ENCODE measurements at places on chromosomes 6 and 20.

GRCh38 chr20:63976980-63977738 is 2.3 kb downstream of the SAMD10 start:
- DNase-seq, result no peak

DNA sequence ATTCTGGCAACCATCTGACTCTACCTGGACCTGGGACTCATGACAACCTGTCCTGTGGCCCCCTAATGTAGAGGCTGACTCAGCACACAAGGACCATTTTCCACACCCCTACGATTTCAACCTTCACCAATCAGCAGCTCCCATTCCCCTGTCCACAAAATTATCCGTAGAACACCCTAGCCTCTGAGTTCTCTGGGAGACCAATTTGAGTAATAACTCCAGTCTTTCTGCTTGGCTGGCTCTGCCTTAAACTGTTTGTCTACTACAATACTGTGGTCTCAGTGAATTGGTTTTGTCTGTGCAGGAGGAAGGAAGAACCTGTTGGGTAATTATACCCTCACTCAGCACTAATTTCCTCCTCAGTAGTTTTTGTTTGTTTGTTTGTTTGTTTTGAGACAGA is 99.3 kb upstream of the MRPS10 start:
- DNase-seq, result no peak

GRCh38 chr6:136969433-136969832 is 47.3 kb downstream of the SLC35D3 start:
- no peak for DNase-seq

DNA sequence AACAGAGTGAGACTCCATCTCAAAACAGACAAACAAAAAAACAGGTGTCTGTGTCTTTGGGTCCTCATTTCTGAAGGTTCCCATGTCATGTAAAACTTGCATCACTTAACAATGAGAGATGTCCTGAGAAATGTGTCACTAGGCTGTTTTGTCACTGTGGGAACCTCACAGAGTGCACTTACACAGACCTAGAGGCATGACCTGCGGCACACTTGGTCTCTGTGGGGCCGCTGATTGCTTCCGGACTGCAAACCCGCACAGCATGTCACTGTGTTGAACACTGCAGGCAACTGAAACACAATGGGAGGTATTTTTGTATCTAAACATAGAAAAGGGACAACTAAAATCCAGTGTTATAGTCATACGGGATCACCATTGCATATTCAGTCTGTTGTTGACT is 42.3 kb upstream of the TMEM181 start:
- DNase-seq, result no peak

GRCh38 chr6:158536891-158537798 is 22.7 kb upstream of the TMEM181 start:
- DNase-seq, result no peak

- DNase-seq, result no peak
These were observed 166.3 kb downstream of the KCNQ5 start for GRCh38 chr6:72788188-72788587.

DNA sequence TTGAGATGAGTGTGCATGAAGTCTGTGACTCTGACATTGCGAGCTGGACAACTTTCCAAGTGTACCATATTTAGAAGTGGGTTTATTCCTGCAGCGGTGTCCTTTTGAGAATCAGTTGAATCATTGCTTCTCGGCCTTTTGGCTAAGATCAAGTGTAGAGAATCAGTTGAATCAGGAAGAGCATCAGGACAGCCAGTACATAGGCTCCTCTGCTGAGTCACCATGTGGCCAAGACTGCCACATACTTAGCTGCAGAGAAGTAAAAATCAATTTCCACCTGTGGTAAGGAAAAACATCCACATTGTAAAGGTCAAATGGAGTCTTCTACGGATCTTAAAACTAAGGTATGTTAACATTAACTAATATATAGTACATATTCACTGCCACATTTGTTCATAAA is 428.4 kb upstream of the MARCKS start:
- no peak for DNase-seq

- no peak for DNase-seq
These were observed 20.5 kb downstream of the LAMA5 start for GRCh38 chr20:62346398-62347150.

GRCh38 chr6:125868252-125868651 is 77.5 kb downstream of the NCOA7 start:
- DNase-seq, result no peak

- no peak for DNase-seq
These were observed 413.4 kb upstream of the SOX4 start for GRCh38 chr6:21180155-21180554.

DNA sequence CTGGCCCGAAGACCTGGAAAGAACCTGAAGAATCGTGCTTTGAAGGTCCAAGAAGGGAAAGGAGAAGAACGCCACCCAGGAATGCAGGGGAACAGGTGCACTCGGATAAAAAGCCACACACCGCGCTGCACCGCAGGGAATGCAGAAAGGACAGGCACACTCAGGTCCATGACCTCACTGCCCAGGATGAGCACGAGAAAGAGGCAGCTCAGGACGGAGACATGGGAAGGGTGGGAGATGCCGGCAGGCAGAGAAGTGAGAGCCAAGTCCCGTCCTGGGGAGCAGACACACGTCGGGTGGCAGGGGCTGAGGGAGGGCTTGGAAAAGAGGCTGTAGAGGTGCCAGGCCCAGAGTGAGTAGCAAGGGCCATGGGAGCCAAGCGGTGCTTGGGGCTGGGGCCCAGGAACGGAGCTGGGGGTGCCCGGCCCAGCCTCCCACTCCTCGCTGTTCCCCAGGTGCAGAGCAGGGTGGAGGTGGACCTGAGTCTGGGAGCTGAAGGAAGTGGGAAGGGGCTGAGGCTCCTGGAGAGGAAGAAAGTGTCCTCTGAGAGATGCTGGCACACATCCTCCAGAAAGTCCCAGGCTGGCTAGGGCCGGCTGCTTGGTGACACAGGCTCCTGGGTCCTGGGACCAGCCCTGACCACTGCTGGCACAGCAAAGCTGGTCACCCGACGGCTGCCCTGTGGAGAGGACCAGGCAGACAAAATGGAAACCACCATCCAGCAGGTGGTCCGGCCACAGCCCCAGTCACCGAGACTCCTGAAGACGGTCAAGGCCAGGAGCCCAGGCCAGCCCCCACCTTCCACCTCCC is 91.3 kb downstream of the PSMB1 start:
- no peak for DNase-seq

DNA sequence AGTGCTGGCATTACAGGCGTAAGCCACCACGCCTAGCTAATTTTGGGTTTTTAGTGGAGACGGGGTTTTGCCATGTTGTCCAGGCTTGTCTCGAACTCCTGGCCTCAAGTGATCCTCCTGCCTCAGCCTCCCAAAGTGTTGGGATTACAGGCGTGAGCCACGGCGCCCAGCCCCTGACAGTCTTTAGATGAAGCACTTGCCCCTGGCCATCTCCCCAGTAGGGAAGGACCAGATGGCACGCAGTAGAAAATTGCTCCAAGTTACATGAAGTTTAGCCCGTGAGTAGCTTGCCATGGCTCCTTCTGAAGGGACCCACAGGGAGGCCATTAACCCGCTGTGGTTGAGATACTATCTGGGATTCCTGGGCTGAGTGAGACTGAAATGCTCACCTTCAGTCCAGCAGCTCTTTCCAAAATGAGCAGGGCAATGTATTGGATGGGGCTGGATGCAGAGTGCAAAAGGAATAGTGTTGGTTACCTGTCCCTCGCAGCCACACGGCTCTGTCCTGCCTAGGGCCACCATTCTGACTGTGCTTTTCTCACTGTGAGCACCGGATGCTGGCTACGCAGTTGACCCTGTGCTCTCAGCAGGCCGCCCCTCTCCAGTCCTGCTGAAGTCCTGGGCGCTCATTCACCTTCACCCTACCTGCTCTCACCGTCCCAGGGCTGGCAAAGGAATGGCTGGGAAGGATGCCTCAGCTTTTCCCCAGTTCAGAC is 66.9 kb downstream of the EFCAB8 start:
- DNase-seq, result no peak

DNA sequence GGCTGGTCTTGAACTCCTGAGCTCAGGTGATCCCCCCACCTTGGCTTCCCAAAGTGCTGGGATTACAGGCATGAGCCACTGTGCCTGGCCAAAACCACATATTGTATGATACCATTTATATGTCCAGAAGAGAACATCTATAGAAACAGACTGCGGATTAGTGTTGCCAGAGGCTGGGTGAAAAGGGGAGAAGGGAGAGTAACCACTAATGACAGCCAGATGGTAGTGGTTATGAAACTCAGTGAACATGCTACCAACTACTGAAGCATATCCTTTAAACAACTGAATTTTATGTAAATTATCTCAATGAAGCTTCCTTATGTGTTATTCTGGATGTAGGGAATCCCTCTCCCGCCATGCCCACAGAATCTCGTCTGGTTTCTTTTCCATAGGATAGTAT is 15.7 kb downstream of the SLC23A2 start:
- DNase-seq, result no peak

DNA sequence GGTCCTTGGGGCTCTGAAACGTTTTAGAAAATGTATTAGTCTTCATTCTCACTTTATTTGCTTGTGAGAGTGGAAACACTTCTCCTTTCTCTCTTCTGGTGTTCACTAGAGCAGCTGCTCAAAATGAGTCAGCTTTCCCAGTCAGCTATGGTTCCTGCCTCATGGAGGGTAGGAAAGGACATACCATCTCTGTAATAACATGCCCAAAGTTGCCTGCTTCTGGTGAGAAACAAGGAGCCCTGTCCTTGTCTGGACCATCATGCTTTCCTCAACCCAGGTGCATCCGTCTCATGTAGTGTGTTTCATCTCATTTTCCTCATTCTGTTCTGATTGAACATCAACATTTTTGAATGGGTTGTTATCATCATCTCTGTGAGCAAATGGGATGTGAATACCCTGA is 17.1 kb upstream of the TINAG start:
- DNase-seq, result no peak

DNA sequence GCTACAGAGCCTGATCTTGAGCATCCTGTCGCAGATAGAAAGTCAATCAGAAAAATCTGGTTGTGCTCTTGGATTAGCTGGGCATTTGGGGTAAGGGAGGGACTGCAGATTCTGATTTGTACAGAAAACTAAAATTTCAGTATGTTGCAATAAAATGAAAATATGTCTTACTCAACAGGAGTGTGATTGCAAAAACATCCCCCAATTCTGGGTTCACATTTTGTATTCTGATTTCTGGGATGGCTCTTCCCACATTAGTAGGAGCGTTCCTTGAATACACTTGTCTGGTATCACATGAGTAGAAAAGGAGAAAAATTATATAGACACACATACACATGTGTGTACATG is 40.5 kb downstream of the PANK2 start:
- DNase-seq, result no peak

DNA sequence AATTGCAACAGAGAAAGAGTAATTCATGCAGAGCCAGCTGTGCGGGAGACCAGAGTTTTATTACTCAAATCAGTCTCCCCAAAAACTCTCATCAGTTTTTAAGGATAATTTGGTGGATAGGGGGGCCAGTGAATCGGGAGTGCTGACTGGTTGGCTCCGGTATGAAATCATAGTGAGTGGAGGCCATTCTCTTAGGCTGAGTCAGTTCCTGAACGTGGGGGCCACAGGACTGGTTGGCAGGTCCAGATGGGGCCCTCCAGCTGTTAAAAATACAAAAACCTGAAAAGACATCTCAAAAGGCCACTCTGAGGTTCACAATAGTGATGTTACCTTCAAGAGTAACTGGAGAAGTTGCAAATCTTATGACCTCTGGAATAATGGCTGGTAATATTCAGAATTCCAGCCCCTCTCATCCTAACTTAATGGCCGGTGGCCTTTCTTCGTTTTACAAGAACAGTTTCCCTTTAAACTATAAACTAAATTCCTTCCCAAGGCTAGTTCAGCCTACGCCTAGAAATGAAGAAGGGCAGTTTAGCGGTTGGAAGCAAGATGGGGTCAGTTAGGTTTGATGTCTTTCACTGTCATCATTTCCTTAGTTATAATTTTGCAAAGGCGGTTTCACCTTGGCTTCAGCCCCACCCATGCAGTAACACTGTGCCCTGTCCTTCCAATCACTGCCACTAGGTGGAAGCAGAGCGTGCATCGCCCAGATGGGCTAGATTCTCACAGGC is 6.8 kb upstream of the MICA start:
- peak; percentile 91 for DNase-seq

GRCh38 chr6:33704215-33705066 is 7.1 kb downstream of the UQCC2 start:
- no peak for DNase-seq

- no peak for DNase-seq
These were observed 96.7 kb downstream of the SLX4IP start for GRCh38 chr20:10531848-10532247.

DNA sequence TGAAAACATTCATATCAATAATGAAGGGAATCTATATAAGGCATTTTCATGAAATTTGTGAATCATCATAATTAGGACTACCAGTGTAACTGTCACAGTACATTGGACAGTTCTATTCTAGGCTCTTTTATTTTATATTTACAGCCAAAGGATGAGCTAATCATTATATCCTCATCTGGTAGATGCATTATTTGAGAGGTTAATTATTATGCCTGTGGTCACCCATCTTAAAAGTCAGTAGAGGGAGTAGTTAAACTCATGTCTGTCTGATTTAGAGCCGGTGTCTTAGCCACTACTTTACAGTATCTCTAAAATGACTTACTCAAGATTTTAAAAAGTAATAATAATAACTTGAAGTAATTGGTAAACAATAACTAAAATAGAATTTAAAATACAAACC is 899.3 kb upstream of the MAP3K7 start:
- no peak for DNase-seq

- DNase-seq, result no peak
These were observed 82.6 kb downstream of the ASXL1 start for GRCh38 chr20:32440758-32441078.

GRCh38 chr6:24431045-24431451 is 28.3 kb downstream of the MRS2 start:
- DNase-seq, result peak; percentile 42

DNA sequence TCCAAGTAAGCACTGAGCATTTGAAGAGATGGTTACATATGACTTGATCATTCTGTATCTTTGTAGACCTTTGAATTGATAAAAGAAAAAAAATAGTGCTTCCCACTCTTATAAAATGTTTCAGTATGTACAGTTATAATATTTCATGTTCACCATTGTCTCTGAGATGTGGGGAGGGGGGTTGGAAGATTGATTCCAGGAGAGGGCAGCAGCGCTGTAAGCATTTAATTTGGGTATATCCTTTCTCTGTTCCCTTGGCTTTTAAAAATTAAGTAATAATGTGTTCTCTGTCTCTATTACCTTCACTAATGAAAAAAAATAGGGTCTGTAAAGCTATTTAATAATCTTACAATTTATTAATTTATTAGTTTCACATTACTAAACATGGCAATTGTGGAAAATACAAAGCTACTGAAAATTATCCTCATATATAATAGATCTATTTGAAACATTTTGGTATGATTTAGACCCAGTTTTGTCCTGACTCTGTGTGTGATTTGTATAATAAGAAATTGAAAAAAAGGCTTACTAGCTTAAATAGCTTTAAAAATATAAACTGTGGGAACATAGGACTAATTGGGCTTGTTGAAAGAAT is 341.2 kb downstream of the CDKAL1 start:
- DNase-seq, result no peak

DNA sequence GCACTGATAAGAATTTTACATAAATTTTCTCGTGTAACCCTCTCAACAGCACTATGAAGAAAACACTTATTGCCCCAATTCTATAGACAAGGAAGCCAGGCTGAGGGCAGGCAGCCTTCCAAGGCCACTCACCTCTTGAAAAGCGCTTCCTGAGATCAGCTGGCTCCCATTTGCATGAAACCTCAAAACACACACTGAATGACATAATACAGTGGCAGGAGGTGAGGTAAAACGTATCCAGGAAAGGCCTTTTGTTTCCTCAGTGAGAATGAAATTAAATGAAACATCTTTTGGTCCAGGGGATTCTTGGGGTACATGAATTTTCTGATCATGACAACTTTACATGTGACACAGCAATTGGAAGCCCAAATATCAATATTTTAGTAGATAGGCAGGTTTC is 112.5 kb downstream of the WDR27 start:
- peak; percentile 11 for DNase-seq

GRCh38 chr6:4940416-4940815 is 63.4 kb downstream of the RPP40 start:
- no peak for DNase-seq
